ENCODE measurements at places on chromosomes 16 and 17. TPM values are rescaled to one million over a fixed set of nuclear protein-coding genes. Genes with fewer than 3 reads are reported as not detected.

Gene C16orf54
- not detected for total RNA-seq

Gene KRT40
- total RNA-seq: not detected

Gene SOX8
- 0.33 TPM for total RNA-seq

Gene TAF15
- 74.3 TPM for total RNA-seq

Gene MMP2
- total RNA-seq: 1,244 TPM

Gene SEZ6L2
- total RNA-seq: 1.4 TPM

Gene SLFN14
- total RNA-seq: not detected

- DNase-seq: peak; percentile 44
Measured at GRCh38 chr17:38815576-38816193, 9.4 kb downstream of the CWC25 start.

DNA sequence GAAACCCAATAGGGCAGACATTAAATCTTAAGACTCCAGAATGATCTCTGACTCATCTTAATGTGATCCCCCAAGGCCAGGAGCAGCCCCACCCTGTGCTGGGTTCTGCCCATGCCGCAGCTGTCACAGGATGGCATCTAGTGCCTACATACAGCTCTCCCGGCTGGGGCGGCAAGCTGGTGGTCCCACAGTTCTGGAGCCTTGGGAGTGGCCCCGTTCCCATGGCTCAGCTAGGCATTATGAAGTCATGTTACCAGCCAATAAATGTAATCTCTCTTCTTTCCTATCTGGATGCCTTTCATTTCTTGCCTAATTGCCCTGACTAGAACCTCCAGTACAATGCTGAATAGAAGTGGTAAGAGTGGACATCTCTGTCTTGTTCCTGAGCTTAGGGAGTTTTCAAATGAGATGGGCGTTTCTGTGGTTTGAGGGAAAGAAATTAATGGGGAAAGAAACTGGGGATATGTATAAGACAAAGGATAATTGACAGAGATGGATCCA is 95.7 kb upstream of the DNAH17 start:
- peak; percentile 7 for DNase-seq

- no peak for DNase-seq
Measured at GRCh38 chr16:79394206-79394605, 206.3 kb downstream of the MAF start.

- DNase-seq: no peak
Measured at GRCh38 chr17:60665602-60666001, 12.0 kb upstream of the BCAS3 start.

GRCh38 chr17:37180376-37180775 is 195.4 kb upstream of the C17orf78 start:
- no peak for DNase-seq

DNA sequence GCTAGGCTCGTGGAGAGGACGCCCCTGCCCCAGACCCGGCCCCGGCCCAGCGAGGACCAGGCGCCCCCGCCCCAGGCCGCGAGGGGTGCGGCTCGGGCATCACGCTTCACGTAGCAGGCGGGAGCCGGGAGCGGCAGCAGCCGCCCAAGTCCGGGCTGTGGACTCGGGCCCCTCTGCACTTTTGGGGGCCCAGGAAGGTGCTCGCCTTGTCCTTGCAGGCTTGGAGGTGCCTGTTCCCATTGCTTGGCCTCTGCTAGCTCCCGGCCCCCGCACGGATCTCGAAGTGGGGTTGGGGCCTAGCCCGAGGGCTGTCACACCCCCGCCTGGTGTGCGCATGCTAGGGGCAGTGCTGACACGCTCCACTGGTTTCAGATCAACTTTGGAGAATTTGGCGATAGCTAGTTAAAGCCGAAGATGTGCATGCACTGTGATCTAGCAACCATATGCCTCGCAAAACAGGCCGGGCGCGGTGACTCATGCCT is 55.7 kb downstream of the WSB1 start:
- DNase-seq: no peak

GRCh38 chr16:75343286-75343685 is 90.0 kb downstream of the CFDP1 start:
- DNase-seq: no peak

- no peak for DNase-seq
Measured at GRCh38 chr17:76969598-76970172, 101.5 kb downstream of the MGAT5B start.

DNA sequence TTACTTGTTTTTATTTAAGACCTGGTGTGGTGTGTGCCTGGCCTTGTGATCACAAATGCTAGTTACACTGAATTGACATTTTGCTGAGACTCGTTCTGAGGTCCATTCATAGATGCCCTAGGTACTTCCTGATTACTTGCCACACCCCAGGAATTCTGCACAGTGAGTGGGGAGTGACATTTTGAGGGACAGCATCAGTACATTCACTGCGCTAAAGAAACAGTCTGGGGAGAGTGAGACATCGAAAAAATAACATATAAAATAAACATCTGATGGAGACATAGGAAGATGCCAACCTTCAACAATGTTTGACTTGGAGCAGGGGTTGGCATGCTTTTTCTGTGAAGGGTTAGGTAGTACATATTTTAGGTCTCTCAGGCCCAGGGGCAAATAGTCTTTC is 30.4 kb downstream of the ABCC1 start:
- no peak for DNase-seq

DNA sequence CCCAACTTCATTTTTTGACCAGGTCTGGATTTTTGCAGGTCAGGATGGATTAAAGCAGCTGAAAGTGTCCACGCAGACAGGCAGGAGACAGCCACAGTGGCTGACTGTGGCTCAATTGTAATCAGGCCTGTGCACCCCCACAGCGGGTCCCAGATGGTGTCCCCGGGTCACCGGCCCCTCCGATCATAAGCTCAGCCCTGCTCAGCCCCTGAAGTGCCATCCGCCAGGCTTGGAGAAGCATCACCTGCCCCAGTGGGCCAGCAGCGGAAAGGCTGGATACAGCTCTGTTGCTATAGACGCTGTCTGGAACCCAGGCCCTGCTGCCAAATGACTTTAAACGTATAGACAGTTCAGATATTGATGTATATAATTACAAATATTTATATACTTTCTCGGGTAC is 60.6 kb downstream of the RPH3AL start:
- DNase-seq: no peak

DNA sequence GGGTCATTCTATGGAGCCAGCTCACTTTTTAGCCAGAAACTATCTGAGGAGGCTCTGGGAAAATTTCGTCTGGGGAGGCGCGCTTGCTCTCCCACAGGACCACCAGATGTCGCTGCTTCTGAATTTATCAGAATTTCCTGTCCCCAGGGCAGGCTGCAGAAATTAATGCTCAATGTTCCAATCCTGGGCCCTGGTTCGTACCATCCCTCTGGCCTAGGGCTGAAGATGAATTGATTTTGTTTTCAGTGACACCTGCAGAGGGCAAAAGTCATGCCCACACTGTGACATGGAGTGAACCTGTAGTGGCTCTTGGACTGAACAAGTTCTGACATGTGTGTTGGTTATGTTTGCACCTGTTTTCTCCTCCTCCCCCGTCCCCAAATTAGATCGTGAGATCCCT is 482.6 kb downstream of the NPIPA7 start:
- DNase-seq: peak; percentile 46

DNA sequence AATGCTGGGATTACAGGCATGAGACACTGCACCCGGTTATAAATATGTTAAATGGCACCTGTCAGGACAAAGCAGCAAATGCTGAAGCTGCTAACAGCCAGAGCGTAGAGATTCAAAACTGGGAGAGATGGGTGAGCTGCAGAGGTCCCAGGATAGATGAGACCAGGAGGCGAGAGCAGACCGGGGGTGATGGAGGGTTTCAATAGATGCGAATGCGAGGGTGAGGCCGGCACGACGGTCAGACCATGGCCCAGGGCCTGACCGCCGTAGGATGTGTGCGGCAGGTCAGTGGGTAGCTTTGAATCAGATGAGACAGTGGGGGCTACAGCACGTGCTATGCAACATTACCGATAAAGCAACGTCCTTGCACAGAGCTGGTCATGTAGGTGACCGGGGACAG is 14.3 kb downstream of the CCDC40 start:
- DNase-seq: no peak

DNA sequence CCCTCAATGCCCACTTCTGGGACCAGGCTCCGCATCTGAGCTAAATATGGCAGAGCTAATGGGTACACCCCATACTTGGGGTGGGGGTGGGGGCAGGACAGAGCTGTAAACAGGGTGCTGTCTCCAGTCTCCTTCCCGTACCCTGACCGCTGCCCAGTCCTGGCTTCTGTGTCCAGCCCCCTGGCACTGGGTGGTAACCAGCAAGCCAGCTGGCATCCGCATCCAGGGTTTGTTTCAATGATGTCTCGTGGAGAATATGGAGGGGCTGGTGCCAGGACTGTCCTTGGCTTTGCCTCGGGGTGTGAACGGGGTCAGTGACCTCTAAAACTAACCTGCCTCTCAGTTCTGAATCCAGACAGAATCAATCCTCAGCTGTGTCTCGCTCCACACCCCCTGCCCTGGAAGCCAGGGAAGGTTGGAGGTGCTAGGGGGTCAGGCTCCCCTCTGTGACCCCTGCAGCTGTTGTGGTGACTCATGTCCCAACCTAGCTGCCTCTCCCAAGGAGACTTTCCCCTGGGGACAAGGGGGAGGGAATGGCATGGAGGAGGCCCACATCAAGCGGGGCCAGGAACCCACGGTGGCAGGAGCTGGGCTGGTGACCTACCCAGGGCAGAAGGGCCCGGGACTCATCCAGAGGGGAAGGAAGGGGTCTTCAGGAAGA is 1.5 kb upstream of the PNMT start:
- DNase-seq: no peak

DNA sequence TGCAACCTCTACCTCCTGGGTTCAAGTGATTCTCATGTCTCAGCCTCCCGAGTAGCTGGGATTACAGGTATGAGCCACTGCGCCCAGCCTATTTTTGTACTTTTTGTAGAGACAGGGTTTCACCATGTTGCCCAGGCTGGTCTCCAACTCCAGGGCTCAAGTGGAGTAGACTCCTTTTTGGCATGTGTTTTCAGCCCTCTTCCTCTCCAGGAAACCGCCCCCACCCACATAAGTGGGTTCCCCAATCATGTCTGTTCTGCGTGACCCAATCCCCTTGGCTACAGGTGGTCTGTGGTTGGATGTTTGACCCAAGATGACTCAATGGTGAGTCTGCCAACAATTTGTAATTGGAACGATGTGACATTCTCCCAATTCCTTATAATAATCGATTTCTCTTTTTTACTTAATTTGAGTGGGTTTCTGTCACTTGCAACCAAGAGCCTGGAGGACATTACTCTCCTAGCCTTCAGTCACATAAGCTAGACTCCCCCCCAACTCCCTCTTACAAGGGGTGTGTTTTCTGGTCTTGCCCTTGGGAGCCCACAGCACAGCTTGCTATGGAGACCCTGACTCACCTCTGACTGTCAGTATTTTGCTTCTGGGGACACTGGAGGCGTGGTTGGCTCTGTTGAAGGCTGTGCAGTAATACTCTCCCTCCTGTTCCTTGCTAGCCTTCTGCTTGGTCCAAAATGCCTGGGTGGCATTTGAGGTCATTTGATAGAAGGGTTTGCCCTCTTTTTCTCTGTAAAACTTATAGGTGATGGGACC is 34.9 kb downstream of the PECAM1 start:
- DNase-seq: peak; percentile 61

DNA sequence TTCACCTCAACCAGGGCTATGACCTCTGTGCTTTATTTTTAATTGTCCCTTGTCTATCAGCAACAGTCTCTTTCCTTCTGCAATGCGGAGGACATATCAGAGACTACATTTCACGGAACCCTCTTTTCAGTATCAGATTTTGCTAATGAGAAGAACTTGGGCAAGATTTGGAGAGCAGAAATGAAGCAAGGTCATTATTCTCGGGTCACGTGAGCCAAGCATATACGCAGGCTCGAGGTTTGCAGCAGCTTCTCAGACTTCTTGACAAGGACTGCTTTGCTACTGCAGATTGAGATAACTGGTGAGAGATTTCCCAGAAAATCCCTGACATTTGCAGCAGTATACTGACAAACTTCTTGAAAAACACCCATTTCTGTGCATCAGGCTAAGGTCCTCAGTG is 30.4 kb downstream of the ABCA10 start:
- no peak for DNase-seq

DNA sequence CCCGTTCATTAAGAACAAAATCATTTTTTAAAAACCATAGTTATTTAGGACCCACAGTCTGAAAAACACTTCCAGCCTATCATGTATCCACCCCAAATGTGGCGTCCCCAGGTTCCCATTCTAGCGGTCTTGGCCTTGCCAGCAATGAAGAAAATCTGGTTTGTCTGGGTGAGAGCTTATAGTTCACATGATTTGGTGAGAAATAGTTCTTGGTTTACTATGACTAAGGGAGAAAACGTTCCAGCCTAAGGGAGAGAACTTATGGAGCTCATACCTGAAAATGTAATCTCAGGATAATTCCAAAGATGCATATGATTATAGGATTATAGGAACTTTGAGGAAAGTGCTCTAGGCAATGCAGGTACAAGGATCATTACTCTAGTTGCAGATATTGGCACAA is 4.8 kb downstream of the MARVELD3 start:
- DNase-seq: no peak

DNA sequence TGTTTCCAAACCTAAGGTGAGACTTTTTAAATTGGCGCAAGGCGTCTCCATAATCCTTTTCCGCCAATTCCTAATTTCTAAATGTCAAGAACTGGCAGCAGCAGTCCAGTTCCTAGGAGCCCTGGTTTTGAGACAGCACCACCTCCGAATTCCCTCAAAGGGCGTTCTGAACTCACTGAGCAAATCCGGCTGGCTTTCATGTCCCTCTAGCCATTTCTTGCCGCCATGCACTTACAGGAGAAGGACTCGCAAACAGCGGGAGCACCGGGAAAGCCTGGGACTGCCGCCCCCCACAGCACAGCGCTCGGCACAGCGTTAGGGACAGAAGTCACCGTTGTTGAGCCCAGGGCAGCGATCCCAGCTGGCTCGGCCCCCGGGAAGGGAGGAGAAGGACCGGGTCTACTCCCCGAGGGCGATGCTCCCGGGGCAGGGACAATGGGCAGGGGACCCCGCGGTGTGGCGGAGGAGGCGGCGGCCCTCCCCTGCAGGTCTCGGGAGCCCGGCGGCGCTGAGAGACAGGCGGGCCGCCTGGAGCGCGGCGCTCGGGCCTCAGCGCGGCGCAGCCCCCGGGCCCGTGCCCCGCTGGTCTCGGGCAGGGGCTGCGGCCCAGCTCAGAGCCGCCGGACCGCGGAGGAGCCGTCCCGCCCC is 545 bp downstream of the ARHGAP17 start:
- peak; percentile 64 for DNase-seq

DNA sequence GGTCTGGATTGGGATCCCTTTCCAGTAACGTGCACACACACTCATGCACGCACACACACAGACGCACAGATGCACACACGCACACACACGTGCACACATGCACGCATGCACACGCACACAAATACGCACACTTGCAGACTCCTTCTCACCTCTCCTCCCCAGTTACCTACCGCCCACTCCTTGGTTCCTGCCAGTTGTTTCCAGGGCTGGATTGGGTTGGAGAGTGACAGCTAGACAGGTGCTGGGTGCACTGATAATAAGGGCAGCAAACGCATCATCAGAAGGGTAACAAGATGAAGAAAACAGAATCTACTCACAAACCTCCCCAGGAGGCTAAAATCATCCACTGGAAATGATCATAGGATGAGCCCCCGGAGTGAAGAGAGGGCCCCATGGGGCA is 45.0 kb downstream of the HSBP1 start:
- no peak for DNase-seq
